Psoas muscle (tissue), 8 donors: ENCODE measurements at places on chromosomes 6 and 20. TPM values are rescaled to one million over a fixed set of nuclear protein-coding genes. Genes with fewer than 3 reads are reported as not detected.
A peak's percentile ranks its signal among the peaks of the same experiment; 100 is the strongest.

The C6orf15 gene
- not detected for total RNA-seq

The ABT1 gene
- 6.2 TPM for total RNA-seq

The C6orf58 gene
- not detected for total RNA-seq

The GCNT2 gene
- 12.4 TPM for total RNA-seq

The CST7 gene
- 1.0 TPM for total RNA-seq

The PRRT1 gene
- 0.15 TPM for total RNA-seq

DNA sequence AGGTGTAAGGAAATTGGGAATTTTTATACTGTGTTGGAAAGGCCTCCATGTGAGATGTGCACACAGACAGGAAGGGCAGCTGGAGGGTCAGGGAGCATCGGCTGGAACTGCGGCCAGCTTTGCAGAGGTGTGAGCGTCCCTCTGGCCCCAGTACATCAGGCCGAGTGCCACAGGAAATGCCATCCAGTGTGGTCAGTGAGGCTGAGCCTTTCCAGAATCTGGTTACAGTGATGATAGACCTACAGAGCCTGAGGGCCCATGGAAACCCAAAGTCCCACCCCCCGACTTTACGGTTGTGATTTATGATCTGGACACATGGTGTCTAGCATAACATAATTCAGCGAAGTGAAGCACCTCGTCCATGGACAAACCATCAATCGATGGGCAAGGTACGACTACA, 137.3 kb upstream of the PDE10A start:
- no peak for DNase-seq

DNA sequence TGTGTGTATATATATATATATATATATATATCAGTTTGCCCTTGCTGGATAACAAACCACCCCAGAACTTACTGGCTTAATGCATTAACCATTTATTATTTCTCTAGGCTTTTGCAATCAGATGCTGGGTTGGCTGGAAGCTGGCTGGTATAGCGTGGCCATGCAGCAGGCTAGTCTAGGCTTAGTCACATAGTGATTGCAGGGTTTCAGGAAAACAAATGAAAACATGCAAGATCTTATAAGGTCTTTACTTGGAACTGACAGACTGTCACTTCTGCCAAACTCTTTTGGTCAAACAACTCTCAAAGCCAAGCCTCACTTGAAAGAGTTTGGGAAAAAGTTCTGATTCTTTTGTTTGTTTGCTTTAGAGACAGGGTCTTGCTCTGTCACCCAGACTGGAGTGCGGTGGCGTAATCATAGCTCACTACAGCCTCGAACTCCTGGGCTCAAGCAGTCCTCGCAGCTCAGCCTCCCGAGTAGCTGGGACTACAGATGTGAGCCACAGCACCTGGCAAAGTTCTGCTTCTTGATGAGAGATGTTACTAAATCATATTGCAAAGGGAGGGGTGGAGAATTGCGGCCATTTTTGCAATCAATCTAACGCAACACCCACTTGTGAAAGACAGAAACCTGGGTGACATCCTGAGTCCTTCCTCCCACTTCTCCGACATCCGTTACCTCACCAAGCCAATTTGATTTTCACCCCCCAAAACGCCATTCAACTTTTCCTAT, 74.6 kb upstream of the RNF24 start:
- H3K27ac ChIP-seq = no peak overlapping the region
- H3K4me1 ChIP-seq = peaks cover 3% of the 10 kb centered on the region
- no peaks in the 10 kb centered on the region for H3K27me3 ChIP-seq
- H3K36me3 ChIP-seq = no peaks in the 10 kb centered on the region
- H3K4me3 ChIP-seq = no peak overlapping the region
- DNase-seq = no peak

- H3K36me3 ChIP-seq = no peaks in the 10 kb centered on the region
- H3K27ac ChIP-seq = no peak overlapping the region
- no peak for DNase-seq
These were observed 108.8 kb upstream of the AFDN start for GRCh38 chr6:167717867-167718266.

GRCh38 chr6:114432400-114432799, 89.6 kb upstream of the HS3ST5 start:
- no peaks in the 10 kb centered on the region for H3K36me3 ChIP-seq
- no peaks in the 10 kb centered on the region for H3K27me3 ChIP-seq
- H3K27ac ChIP-seq = no peak overlapping the region
- no peak overlapping the region for H3K4me3 ChIP-seq
- DNase-seq = no peak

DNA sequence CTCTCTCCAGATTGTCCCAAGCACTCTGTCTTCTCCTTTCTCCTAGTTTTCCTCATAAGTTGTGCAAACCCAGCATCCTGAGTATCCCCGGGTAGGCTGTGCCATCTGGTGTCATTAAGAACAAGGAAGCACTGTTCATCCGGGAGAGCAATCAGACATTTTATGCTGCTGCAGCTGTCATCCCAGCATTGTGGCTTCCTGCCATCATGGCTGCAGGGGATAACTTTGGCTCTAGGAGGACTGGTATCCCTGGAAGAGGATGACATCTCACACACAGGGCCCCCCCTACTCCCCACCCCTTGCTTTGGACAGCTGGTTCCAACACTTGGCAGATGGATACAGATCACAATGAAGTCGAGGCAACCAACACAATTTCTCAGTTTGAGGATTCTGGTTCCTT, 1195.1 kb upstream of the MAP3K7 start:
- H3K27me3 ChIP-seq = no peaks in the 10 kb centered on the region
- H3K4me1 ChIP-seq = no peaks in the 10 kb centered on the region
- H3K27ac ChIP-seq = no peak overlapping the region
- H3K4me3 ChIP-seq = no peak overlapping the region
- H3K36me3 ChIP-seq = no peaks in the 10 kb centered on the region

GRCh38 chr6:36676141-36677058, 2.1 kb upstream of the CDKN1A start:
- peak overlapping the region; percentile 91 for H3K4me3 ChIP-seq
- H3K36me3 ChIP-seq = no peaks in the 10 kb centered on the region
- H3K27me3 ChIP-seq = no peaks in the 10 kb centered on the region
- DNase-seq = no peak
- H3K27ac ChIP-seq = peak overlapping the region; percentile 15

DNA sequence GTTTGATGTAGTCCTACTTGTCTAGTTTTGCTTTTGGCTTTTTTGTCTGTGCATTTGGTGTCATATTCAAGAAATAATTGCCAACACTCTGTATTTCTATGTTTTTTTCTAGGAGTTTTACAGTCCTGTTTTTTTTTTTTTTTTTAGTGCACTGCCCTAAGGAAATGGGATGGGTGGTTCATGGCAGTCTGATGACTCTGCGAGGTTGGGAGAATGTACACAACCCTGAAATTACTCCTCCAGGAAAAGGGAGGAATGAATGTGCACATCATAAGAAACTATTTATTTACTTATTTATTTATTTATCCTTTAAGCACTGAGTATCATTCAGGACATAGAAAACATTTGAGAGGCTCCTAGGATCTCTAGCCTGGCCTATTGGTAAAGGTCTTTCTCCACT, 15.2 kb upstream of the SLC17A5 start:
- no peak for DNase-seq
- no peaks in the 10 kb centered on the region for H3K27me3 ChIP-seq
- H3K27ac ChIP-seq = no peak overlapping the region
- H3K36me3 ChIP-seq = no peaks in the 10 kb centered on the region

DNA sequence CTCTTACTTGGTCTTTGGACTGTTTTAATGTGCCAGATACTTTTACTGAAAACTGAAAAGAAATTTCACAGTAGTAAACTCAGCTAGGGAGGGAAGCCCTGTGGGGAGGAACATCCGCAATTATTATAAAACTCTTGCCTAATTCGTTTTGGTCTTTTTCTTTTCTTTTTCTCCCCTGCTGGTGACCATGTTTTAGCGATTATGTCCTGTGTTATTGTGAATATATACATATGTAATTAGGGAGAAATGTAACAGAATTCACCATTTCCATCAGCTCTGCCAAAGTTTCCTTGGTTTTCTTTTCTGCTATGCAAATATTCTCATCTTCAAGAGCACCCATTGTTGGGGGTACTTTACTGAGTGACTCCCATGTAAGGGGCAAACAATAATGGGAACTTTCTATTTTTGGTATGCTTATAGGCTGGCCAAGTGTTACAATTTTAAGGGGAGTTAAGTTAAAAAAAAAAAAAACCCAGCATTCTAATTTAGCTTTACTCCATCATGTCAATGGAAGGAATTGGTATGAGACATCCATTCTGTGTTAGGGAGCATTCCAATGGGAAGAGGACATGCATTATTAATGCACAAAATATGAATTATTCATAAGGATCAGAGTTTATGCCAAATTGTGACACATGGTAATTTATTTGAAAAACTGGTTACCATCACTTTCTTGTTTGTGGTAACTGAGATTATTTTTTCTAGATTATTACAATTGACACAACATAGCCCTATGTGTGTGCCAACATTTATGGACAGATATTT, 2.0 kb downstream of the DOK5 start:
- H3K36me3 ChIP-seq = no peaks in the 10 kb centered on the region
- no peaks in the 10 kb centered on the region for H3K27me3 ChIP-seq
- peak overlapping the region; percentile 79 for H3K4me3 ChIP-seq
- H3K4me1 ChIP-seq = peaks cover 3% of the 10 kb centered on the region
- H3K27ac ChIP-seq = no peak overlapping the region

DNA sequence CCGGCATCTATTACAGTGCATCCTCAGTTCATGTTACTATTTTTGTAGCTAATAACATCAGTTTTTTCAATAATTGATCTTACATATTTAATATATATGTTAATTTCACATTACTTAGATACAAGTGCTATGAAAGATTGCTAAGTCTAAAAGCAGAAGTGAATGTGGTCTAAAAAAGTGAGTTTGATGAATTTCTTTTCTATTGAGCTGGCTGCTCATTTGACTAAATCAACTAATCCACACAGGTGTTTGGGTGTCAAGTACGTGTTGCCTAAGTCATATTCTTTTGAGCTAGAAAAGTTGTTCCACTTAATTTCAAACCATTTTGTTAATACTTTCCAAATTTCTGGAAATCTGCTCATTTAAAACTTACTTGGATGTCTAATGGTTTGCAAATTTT, 46.6 kb upstream of the EZR start:
- H3K4me3 ChIP-seq = no peak overlapping the region
- H3K36me3 ChIP-seq = no peaks in the 10 kb centered on the region
- no peak for DNase-seq
- H3K27me3 ChIP-seq = no peaks in the 10 kb centered on the region
- no peak overlapping the region for H3K27ac ChIP-seq
- H3K4me1 ChIP-seq = no peaks in the 10 kb centered on the region

DNA sequence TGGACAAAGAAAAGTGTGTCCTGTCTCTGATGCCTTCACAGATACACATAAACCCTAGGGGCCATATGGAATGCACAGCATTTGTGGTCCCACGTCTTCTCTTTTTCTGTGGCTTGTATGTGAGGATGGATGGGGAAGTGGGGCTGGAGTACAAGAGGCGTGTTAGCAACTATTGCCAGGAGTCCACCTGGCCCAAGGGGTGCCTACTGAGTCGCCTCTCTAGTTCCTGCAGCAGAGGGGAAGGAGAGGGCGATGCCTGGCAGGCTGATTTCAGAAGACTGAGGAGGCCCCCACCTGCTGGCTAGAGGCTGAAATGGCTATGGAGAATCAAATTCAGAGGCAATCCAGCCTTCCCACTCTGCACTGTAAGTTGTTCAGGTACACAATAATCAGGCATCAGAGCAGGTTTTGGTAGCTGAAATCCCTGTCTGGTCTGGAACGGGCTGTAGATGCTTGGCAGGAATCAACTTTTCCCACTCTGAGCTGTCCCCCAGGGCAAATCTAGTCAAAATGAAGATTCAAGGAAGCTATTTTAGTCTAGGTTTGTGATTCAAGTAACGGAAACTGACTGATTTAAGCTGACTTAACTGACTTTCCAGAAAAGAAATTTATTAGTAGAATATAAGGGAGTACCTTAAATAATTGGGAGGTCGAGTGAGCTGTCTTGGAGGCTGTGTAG, 14.9 kb upstream of the PPARD start:
- no peak overlapping the region for H3K4me3 ChIP-seq
- no peaks in the 10 kb centered on the region for H3K4me1 ChIP-seq
- H3K36me3 ChIP-seq = no peaks in the 10 kb centered on the region
- DNase-seq = no peak

- H3K27ac ChIP-seq = no peak overlapping the region
- H3K4me1 ChIP-seq = no peaks in the 10 kb centered on the region
- no peak overlapping the region for H3K4me3 ChIP-seq
- H3K36me3 ChIP-seq = no peaks in the 10 kb centered on the region
- no peak for DNase-seq
- H3K27me3 ChIP-seq = no peaks in the 10 kb centered on the region
These were observed 139.9 kb downstream of the MOXD1 start for GRCh38 chr6:132261354-132261753.

- peaks cover 20% of the 10 kb centered on the region for H3K4me1 ChIP-seq
- no peaks in the 10 kb centered on the region for H3K36me3 ChIP-seq
- peaks cover 9% of the 10 kb centered on the region for H3K27me3 ChIP-seq
- H3K4me3 ChIP-seq = peak overlapping the region; percentile 44
- no peak overlapping the region for H3K27ac ChIP-seq
These were observed 85.7 kb upstream of the FOXC1 start for GRCh38 chr6:1524040-1524480.

DNA sequence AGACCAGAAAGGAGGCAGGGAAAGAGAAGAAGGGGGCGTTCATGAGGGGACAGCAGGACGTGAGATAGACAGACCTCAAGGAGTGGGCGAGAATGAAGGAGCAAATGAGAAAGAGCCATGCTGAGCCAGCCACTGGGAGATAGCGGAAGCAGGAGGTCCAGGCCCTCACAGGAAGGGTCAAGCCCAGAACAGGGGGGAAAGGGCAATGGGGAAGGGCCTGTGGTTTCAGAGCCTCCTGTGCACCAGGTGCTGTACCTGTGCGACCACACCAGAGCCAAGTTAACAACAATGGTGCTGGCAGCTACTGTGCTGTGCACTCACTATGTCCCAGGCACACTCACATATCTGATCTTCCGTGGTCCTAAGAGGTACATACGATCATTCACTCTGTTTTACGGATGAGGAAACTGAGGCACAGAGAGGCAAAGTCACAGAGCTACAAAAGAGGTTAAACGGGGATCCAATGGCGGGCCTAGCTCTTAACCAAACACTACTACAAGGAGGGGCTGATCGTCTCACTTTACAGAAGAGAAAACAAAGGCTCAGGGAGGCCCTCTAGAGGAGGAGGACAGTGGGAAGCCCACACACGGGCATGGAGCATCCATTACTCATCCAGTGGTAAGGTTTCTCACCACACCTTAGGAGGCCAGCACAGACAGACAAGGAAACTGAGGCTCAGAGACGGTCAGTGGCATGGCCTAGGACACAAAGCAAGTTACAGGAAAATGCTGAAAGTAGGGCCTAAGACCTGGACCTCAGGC, 129.1 kb downstream of the PREX1 start:
- no peak overlapping the region for H3K4me3 ChIP-seq
- no peak overlapping the region for H3K27ac ChIP-seq
- H3K4me1 ChIP-seq = peaks cover 9% of the 10 kb centered on the region
- DNase-seq = no peak
- no peaks in the 10 kb centered on the region for H3K27me3 ChIP-seq
- no peaks in the 10 kb centered on the region for H3K36me3 ChIP-seq

DNA sequence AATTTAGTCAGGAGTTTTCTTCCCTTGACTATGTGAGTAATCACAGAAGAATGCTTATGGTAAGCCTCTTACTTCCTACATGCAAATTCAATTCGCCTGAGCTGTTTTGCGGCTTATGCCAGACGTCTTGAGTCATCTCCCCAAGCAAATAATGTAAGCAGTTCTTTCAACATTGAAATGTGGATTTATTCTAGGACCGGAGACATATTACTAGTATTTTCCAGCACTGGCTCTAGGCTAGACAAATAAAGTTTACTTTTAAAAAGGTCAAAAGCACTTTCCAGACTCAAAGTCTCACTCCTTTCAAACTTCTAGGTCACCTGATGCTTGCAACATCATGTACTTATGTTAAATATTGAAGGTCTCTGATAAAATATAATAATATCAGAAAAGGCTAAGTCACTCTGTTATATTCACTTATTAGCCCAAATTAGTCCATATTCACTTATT, 38.1 kb upstream of the NOX3 start:
- no peaks in the 10 kb centered on the region for H3K36me3 ChIP-seq
- H3K4me1 ChIP-seq = no peaks in the 10 kb centered on the region
- no peaks in the 10 kb centered on the region for H3K27me3 ChIP-seq
- H3K4me3 ChIP-seq = no peak overlapping the region
- H3K27ac ChIP-seq = peak overlapping the region; percentile 54
